ENCODE measurements at places on chromosomes 11 and 22.

DNA sequence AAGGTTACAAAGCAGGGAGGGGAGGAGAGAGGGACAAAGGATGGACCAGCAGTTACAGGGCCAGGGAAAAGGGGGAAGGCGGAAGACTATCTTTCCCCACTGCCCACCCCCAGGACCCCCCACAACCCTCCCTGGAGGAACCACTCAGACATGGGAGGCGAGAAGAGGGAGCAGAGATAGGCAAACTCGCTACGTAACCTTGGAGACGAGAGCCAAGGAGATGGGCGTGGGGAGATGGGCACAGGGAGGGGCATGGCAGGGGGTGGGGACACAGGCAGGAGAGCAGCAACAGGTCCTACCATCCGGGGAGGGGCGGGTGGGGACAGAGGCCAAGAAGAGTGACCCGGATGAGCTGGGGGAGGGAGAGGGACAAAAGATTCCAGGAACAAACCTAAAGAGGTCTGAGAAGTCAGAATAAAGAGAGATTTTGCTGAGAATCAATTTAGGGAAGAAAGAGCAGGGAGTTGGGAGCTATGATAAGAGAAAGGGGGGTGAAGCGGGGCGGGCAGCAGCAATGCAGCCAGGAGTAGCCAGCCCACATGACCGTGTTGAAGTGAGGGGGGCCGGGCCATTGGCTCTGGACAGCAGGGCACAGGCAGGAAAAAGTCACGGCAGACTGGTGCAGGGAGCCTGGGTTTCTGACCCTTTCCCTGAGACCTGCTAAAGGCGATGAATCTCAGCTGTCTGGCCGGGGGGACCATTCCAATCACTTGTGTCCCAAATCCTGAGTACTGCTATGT, 128.4 kb downstream of the BUD13 start:
- no peak for DNase-seq

- DNase-seq, result no peak
These were observed 29.8 kb upstream of the BLID start for GRCh38 chr11:122145715-122146274.

DNA sequence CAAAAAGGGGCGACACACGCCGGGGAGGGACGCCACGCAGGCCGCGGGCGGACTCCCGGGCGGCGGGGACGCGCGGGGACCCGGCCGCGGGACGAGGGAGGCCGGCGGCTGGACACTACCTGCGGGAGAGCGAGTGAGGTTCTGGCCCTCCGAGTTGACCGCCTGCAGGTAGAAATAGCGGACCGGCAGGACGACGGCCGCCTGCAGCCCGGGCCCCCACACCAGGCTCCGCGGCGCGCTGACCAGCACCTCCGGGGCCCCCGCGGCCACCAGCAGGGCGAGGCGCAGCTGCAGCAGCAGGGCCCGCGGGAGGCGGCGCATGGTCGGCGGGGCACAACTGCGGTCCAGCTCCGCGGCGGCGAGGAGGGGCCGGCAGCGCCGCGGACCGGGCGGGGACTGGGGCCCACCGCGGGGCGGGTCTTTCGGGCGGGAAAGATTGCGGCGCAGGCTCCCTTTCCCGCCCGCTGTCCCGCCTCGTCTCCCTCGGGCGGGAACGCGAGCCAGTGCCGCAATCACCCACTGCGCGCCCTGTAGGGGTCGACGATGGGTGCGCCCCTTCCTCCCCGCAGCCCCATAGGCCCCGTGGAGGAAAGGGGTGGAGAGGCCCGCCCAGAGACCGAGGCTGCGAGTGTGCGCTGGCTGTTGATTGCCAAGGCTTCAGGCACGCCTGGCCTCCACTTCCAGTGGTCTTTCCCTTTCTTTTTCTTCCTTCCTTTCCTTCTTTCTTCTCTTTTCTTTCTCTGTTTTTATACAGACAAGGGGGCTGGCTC, at the start of gene POGLUT3:
Gene POGLUT3 (minus strand): TSS at position 339 of the 770 bp plus-strand sequence. CDS start 18 bp downstream, at position 321.
- DNase-seq, result no peak

GRCh38 chr11:128763224-128763623, 69.4 kb downstream of the FLI1 start:
- no peak for DNase-seq

GRCh38 chr11:66013762-66014100, 1.9 kb downstream of the CST6 start:
- DNase-seq, result no peak

DNA sequence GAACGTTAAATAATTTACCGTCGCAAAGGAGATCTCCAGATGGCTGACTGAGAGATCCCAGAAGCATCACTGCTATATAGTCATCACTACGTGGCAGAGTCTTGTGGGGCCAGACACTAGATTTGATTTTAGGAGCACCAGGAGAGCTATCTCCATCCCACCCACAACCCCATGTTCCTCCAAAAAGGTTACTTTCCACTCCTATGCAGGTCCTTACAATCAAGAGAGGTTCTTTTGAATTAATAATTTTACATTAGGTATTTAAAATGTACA, 19.4 kb downstream of the GUCY1A2 start:
- DNase-seq, result no peak

GRCh38 chr22:36116127-36116526, 44.4 kb downstream of the APOL3 start:
- DNase-seq, result no peak

- no peak for DNase-seq
These were observed 9.8 kb downstream of the NUCB2 start for GRCh38 chr11:17286332-17286731.

- DNase-seq, result no peak
These were observed 108.8 kb downstream of the NAV2 start for GRCh38 chr11:19821412-19821875.

DNA sequence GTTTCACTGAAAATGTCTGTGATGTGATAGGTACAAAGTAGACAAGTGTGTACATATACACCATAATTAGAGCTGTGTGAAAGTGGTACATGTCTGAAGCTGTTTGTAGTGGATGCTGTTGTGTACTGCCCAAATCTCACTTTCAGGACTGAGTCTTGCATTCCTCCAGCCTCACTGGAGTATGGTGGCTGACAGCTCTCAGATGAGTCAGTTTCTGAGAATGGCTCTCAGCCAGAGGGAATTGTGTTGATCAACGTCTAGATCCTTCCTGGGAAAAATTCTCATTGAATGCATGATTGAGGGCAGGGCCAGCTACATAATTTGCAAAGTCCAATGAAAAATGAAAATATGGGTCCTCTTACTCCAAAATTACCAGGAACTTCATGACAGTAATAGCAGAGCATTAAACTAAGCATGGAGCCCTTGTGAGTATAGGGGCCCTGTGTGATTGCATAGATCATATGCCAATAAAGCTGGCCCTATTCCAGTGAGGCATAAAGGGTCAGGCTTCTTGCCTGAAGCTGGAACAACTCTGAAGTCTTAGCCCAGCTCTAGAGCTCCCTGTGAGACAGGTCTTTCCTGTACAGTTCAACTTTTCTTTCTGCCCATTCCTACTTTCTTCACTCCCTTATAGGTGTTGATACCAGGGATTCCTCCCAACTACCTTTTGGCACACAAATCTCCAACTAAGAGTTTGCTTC, 10.8 kb upstream of the CYP2R1 start:
- no peak for DNase-seq

DNA sequence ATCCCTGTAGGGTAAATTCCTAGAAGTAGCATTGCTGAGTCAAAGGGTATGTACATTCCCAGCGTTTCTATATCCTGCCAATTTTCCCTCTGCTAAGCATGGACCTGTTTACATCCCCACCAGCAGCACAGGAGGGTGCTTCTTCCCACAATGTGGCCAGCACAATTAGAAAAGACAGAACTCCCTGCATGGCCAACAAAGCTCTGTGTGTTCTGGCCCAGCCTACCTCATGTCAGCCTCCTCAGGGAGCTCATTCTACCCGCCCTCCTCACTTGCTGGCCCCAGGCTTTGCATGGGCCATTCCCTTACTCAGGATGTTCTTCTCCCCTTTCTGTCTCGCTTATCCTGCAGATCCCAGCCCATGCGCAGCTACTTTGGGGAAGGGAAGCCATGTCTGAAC, 186.1 kb downstream of the DSCAML1 start:
- DNase-seq, result no peak

GRCh38 chr11:100182927-100183326, 504.2 kb upstream of the ARHGAP42 start:
- no peak for DNase-seq

DNA sequence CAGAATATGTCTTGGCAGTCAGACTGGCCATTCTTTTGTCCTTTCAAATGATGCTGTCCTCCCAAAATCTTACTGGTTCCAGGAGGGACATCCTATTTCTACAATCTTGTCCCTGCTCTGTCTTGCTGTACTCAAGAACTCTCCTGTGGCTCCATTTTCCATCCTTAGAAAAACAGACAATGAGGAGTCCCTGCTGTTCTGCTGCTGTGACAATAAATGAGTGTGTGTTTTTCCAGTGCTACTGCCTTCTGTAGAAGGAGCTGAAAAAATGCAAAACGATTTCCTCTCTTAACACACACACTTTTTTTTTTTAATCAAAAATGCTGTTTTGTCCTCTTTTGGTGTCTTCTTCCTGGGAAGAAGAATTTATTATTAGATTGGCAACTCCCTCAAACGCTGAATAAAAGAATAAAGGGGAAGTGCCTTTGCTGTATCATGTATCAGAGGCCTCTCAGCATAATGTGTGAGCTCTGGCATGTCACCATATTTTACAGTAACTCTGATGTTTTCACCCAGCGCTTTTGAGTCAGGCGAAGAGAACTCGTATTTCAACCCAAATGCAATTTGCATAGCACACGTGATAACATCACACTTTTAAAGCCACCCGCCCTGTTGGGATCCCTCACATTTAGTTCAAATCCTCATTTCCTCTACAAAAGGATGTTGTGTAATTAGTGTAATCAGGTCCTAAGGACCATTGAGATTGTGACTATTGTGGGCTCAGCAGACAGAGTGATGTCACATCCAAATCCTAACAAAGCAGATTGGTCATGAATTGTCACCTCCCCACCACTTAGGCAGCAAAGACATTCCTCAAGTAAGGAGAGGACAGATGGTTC, 496.0 kb upstream of the LARGE1 start:
- DNase-seq, result no peak

- no peak for DNase-seq
These were observed 56.4 kb downstream of the ARFGAP3 start for GRCh38 chr22:42800451-42801251.

DNA sequence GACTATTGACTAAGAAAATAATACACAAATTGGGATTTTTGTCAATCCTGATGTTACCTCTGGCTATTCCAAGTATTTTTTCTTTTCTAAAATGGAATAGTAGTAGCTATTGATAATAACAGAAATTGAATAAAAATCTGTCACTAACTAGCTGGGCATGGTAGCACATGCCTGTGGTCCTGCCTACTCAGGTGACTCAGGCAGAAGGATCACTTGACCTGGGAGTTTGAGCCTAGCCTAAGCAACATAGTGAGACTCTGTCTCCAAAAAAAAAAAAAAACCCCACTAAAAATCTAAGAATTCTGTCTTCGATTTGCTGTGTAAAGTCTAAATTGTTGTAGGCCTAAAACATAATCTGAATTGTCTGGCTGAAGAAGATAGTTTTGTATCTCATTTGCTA, 42.2 kb downstream of the FAM118A start:
- DNase-seq, result no peak

DNA sequence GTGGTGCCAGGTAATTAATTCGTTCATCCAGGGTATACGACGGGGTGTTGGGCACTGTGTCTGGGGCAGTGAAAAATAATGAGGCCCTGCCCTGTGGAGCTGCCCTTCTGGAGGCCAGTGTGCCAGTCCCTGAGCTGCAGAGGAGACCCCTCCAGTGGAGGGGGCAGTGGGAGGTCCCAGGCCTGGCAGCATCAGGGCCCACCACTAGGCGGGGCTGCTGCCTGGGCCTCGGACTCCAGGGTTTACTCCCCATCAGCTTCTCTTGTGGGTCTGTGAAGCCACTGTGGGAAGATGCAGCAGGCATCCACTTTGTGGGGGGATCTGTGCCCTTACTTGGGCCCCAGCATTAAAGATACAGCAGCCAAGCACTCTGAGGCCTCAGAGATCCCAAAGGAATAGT, 17.4 kb upstream of the TMPRSS6 start:
- no peak for DNase-seq

- no peak for DNase-seq
These were observed 20.9 kb downstream of the KREMEN1 start for GRCh38 chr22:29093501-29094300.

DNA sequence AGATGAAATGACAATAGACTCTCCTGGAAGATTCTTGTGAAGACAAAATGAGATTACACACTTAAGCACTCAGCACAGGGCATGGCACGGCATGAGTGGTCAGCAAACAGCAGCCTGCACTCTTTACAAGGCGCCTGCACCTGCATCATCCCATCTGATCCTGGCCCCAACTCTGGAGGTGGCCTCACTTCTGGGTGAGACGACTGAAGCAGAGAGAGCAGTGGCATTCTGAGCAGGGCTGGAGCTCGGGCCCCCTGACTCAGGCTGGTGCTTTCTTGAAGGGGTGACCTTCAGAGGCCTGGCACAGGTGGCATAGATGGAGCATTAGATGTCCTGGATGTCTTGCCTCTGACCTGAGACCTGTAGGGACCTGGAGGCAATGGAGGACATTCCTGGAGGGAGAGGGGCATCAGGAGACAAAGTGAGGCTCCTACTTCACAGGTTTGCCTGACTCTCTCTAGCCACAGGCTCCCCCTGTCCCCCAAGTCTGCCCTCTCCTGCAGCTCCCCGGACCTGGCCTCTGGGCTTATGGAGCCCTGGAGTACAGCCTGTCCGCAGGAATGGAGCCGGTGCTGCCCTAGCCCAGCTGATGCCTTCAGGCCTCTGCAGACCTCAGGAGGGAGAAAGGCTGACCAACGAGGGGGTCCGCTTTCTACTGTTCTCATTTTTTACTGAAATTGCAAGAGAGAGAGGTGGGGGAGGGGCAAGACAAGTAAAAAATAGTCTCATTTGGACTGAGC, 65.5 kb upstream of the THY1 start:
- no peak for DNase-seq

GRCh38 chr11:87879118-87879517, 296.1 kb downstream of the RAB38 start:
- DNase-seq, result no peak

GRCh38 chr22:46750863-46751443, 11.5 kb upstream of the TBC1D22A start:
- DNase-seq, result no peak

GRCh38 chr11:66069715-66070603, at the start of gene PACS1:
Gene PACS1, plus strand, starts transcription at chr11:66070272. Its CDS starts 215 bp downstream, at chr11:66070487.
- DNase-seq, result no peak

- no peak for DNase-seq
These were observed 762.2 kb downstream of the ETS1 start for GRCh38 chr11:127825183-127825582.

- DNase-seq, result no peak
These were observed 11.9 kb upstream of the NRIP3 start for GRCh38 chr11:9015677-9016076.

- no peak for DNase-seq
These were observed 452.0 kb upstream of the CCDC179 start for GRCh38 chr11:23311986-23312940.
